ENCODE measurements at places on chromosomes 5 and 9.

- DNase-seq = no peak
Observed at GRCh38 chr5:78550891-78551290, 97.7 kb downstream of the LHFPL2 start.

DNA sequence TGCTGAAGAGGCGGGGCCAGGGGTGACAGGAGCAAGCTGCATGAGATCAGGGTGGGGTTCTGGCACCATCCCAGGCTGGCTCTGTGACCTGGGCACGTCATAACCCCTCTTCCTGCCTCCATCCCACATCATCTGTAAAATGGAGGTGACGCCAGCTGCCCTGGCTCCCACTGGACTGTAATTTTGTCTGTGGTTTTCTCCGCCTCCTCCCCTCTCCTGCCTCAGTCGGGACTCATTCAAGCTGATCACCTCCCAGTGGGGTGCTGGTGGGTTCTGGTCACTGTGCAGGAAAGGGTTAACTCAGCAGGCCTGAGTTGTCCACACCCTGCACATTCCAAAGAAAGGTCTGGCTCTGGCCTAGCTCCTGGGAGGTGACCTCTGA is 128.2 kb downstream of the RXRA start:
- no peak for DNase-seq

GRCh38 chr5:100890461-100891008 is 12.5 kb downstream of the ST8SIA4 start:
- no peak for DNase-seq

DNA sequence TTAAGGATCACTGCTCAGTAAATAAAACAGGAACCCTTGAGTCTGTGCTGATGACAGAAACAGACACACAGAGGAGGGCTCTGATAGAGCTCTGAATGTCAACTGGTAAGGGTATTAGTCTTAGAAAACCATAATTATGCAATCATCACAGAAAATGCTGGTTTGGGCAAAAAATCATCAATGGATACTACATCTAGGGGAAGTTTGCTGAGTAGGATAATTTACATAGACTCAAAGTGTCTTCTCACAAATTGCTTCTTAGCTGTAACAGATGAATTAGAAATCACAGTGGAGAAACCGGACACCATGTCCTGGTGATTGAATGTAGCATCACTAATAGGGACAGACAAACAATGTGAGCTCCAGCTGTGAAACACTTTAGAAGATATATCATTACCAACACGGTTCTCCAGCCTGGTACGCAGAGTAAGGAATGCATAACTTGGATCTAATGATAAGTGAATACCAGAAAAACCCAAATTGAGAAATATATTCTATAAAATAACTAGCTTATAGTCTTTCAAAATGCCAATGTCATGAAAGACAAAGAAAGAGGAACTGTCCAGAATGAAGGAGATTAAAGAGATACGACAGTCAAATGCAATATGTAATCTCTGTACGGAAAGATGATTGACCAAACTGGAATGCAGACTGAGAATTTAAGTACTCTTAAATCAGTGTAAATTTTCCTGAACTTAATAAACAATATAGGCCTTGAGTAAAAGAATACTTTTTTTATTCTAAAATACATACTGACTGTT is 17.3 kb downstream of the CHD1 start:
- no peak for DNase-seq

- DNase-seq = no peak
Observed at GRCh38 chr5:52007230-52007858, 624.1 kb downstream of the ISL1 start.

Data from stimulated activated CD4-positive, alpha-beta T cell treated with anti-CD3 and anti-CD28 coated beads, Interleukin-4, amount 100 ng/mL, for 4 hours (primary cell).